ENCODE measurements at places on chromosomes 4 and X. TPM values are rescaled to one million over a fixed set of nuclear protein-coding genes. Genes with fewer than 3 reads are reported as not detected.

Gene MAGEA11
- total RNA-seq = not detected

Gene SLC10A6
- not detected for total RNA-seq

Gene FAM241A
- 0.20 TPM for total RNA-seq

Gene VCX2
- not detected for total RNA-seq

Gene RHOXF1
- total RNA-seq = 0.52 TPM

Gene NDUFB11
- 85.7 TPM for total RNA-seq

Gene RBM41
- total RNA-seq = 22.5 TPM

DNA sequence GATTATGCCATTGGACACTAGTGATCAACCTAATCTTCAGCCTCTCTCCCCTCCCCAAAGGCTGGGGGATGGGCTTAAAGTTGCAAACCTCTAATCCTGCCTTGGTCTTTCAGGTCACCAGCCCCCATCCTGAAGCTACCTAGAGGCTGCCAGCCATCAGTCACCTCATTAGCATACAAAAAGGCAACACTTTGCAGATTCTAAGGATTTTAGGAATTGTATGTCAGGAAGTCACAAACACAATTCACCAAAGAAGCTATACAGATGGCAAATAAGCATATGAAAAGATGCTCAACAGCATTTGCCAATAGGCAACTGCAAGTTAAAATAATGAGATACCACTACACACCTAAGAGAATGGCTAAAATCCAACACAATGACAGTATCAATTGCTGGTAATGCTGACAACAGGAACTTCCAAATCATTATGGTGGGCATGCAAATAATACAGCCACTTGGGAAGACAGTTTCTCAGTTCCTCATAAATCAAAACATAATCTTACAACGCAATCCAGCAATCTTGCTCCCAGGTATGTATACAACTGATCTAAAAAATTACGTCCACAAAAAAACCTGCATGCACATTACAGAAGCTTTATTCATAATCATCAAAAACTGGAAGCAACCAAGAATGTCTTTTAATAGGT, 9.0 kb upstream of the PIM2 start:
- DNase-seq = no peak
- no peaks in the 10 kb centered on the region for H3K4me1 ChIP-seq
- peaks cover 24% of the 10 kb centered on the region for H3K36me3 ChIP-seq
- no peak overlapping the region for H3K4me3 ChIP-seq

DNA sequence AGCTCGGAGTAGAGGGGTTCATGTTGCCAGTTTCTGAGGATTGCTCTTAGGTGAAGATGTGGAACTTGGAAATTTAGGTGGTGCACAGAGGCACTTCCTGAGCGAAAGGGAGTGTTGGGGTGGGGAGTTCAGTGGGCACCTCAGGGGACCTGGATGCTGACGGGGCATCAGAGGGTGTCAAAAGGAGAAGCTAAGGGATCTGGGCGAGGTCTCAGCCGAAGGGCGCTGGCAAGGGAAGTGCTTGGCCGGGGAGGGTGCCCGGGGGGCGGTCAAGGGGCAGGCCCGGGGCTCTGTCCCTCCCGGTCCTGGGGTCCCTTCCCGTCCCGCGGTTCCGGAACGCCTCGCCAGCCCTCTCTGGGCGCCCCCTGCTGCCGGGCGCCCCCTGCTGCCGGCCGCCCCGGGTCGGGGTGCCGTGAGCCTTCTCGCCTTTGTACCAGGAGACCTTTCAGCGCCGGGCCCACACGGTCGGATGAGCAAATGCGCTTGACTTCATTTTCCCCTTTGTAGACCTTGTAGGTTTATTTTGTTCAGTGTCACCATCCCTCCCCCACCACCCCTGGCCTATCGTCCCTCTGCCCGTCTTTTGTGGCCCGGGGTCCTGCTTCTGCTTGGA, 3.0 kb upstream of the PHOX2B start:
- H3K27me3 ChIP-seq = peaks cover 98% of the 10 kb centered on the region
- H3K4me3 ChIP-seq = no peak overlapping the region
- DNase-seq = no peak

- H3K4me1 ChIP-seq = no peaks in the 10 kb centered on the region
- H3K4me3 ChIP-seq = no peak overlapping the region
- H3K27me3 ChIP-seq = peaks cover 15% of the 10 kb centered on the region
- no peaks in the 10 kb centered on the region for H3K36me3 ChIP-seq
These were observed 557.7 kb upstream of the TENM3 start for GRCh38 chr4:181685461-181685860.

DNA sequence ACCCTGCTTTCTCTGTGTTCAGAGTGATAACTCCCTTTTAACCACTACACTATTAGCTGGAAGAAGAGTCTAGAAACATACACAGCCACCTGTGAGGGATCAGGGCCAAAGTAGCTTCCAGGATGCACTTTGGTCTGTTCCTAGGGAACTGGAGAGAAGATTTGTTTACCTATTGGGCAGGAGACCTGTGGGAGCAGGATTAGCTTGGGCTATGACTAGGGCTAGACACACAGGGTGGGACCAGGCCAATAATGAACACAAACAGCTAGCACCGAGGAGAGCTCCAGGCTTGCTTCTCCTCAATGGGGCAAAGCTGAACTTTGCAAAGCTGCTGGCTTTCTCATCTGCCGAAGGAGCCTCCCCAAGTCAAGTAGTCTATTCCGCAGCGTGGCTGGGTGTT, 24.4 kb upstream of the MAP7D3 start:
- H3K4me1 ChIP-seq = no peaks in the 10 kb centered on the region
- peaks cover 2% of the 10 kb centered on the region for H3K27me3 ChIP-seq

DNA sequence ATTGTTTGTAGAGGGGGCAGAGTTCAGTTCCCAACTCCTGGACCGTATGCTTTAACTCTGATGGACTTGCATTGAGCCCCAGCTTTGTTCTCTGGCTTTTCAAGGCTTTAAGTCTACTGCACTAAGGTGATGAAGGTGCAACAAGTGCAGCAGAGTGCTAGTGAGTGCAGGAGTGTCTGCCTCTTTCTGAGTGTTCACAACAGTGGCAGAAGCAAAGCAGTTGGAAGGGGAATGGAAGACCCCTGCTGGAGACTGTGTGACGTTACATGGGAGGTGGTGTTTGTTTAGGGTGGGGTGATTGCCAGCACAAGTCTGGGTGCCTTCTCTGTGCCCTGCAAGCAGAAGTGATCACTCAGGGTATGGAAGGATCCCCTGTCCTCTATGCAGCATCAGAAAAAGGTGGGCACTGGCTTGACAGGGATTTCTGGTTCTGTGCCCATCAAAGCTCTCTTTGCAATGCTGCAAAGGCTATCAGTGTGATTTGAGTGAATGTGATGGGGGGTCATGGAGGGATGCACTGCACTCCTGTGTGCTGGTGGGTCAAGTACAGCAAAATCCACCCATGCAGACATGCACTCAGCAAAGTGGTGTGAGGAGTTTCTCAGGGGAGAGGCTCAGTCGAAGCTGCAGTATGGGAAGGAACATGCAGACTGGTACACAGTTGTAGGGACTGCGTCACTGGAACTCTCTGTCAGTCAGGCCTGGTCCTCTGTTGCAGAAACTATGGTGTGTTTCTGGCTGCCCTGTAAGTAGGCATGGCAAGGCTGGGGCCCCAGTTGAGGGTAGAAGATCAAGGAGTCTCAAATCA, 70.9 kb upstream of the UGT2B7 start:
- no peaks in the 10 kb centered on the region for H3K36me3 ChIP-seq
- H3K4me3 ChIP-seq = no peak overlapping the region
- DNase-seq = no peak

GRCh38 chrX:112695494-112695893, 15.8 kb upstream of the LHFPL1 start:
- H3K27me3 ChIP-seq = no peaks in the 10 kb centered on the region
- no peaks in the 10 kb centered on the region for H3K4me1 ChIP-seq
- no peak overlapping the region for H3K27ac ChIP-seq
- no peak overlapping the region for H3K4me3 ChIP-seq

DNA sequence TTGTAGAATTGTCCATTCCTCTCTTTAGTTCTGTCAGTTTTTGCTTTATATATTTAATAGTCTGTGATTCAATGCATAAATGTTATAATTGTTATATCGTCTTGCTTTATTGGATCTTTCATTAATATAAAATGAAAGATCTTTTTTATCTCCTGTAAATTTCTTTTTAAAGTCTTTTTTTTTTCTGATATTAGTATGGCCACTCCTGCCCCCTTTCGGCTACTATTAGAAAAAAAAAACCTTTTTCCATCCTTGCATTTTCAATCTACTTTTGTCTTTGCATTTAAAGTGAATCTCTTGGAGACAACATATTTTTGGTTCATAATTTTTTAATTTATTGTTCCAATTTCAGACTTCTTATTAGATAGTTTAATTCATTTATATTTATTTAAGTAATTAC, 677.4 kb upstream of the NDST4 start:
- no peaks in the 10 kb centered on the region for H3K4me1 ChIP-seq
- H3K27me3 ChIP-seq = no peaks in the 10 kb centered on the region
- no peaks in the 10 kb centered on the region for H3K36me3 ChIP-seq
- no peak overlapping the region for H3K27ac ChIP-seq

GRCh38 chr4:83114576-83114975, at the start of gene PLAC8:
PLAC8 (minus strand) TSS chr4:83114729; CDS start chr4:83107921, 6,808 bp downstream.
- peaks cover 8% of the 10 kb centered on the region for H3K4me1 ChIP-seq
- H3K4me3 ChIP-seq = no peak within 1 kb of the TSS
- no peaks in the 10 kb centered on the region for H3K36me3 ChIP-seq
- no peak for DNase-seq
- no peaks in the 10 kb centered on the region for H3K27me3 ChIP-seq

DNA sequence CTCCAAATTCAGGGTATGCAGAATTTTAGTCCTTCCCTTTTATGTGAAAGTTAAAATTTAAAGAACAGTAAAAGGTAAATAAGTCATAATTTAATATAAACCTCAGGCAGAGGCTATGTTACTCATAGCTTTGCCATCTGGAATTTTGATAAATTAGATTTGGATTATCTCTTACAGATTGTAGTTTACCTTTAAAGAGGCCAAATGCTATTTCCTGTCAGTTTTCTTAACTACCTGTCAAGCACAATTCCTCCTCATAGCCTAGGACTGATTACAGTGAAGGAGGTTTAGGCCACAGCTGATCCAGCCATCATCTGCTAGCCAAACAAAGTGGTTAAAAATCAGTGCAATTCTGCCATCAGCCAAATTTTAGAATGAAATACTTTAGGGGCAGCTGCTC, 128.1 kb downstream of the MFAP3L start:
- no peaks in the 10 kb centered on the region for H3K36me3 ChIP-seq
- no peaks in the 10 kb centered on the region for H3K4me1 ChIP-seq
- no peak overlapping the region for H3K4me3 ChIP-seq
- DNase-seq = no peak
- no peak overlapping the region for H3K27ac ChIP-seq
- H3K27me3 ChIP-seq = no peaks in the 10 kb centered on the region

- no peak for DNase-seq
- no peak overlapping the region for H3K27ac ChIP-seq
- no peaks in the 10 kb centered on the region for H3K36me3 ChIP-seq
- H3K27me3 ChIP-seq = peaks cover 21% of the 10 kb centered on the region
- peaks cover 10% of the 10 kb centered on the region for H3K4me1 ChIP-seq
These were observed 66.9 kb downstream of the PSAPL1 start for GRCh38 chr4:7367864-7368277.

DNA sequence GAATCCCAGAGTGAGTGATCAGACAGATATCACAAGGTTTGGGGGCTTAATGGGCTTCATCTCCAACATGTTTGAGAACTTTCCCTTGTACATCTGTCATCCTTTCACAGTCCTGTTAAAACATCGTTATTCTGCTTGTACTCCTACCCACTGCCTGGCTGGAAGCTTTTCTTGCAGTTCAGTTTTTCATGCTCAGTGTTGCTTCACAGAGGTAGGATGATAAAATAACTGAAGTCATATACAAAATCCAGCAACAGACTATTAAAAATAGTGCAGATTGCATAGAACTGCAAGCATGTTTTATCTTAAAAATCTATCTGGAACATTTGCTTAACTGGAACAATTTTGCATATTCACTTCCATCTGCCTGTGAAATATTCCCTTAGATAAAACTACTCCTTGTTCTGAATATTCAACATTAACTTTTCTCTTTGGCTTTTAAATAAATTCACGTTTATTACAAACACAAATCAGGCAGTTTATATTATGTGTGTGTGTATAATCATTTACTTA, 579.6 kb upstream of the IGFBP7 start:
- H3K4me3 ChIP-seq = no peak overlapping the region
- DNase-seq = no peak
- no peaks in the 10 kb centered on the region for H3K27me3 ChIP-seq
- no peak overlapping the region for H3K27ac ChIP-seq
- H3K36me3 ChIP-seq = peaks cover 4% of the 10 kb centered on the region
- peaks cover 9% of the 10 kb centered on the region for H3K4me1 ChIP-seq

DNA sequence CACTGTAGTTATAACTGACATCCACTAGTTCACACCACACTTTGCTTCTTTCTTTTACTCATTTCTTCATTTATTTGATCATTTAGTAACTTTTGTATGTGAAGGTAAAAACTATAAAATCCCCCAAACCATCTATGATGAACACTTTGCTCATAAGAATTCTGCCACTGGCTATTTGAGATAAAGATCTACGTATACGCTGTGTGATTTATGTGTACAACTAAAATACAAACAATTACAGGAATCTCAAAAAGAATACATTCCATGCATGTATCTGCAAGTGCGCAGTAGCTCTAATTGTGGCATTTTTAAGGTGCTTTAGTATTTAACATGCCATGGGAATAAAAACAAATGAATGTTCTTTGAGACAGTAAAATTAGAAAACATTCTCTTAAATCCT, 156.9 kb upstream of the NAP1L5 start:
- no peaks in the 10 kb centered on the region for H3K27me3 ChIP-seq
- H3K4me1 ChIP-seq = peaks cover 22% of the 10 kb centered on the region
- no peak for DNase-seq
- no peak overlapping the region for H3K4me3 ChIP-seq
- H3K36me3 ChIP-seq = peaks cover 6% of the 10 kb centered on the region
- H3K27ac ChIP-seq = peak overlapping the region; percentile 83

GRCh38 chr4:57211131-57211530, 100.9 kb upstream of the IGFBP7 start:
- peaks cover 9% of the 10 kb centered on the region for H3K4me1 ChIP-seq
- DNase-seq = no peak
- H3K36me3 ChIP-seq = no peaks in the 10 kb centered on the region
- no peaks in the 10 kb centered on the region for H3K27me3 ChIP-seq
- no peak overlapping the region for H3K27ac ChIP-seq
- no peak overlapping the region for H3K4me3 ChIP-seq

- H3K27me3 ChIP-seq = no peaks in the 10 kb centered on the region
- H3K27ac ChIP-seq = no peak overlapping the region
- H3K4me3 ChIP-seq = no peak overlapping the region
These were observed 128.8 kb downstream of the RAB28 start for GRCh38 chr4:13355111-13355880.

GRCh38 chrX:76279007-76279406, 106.1 kb downstream of the PBDC1 start:
- H3K4me3 ChIP-seq = no peak overlapping the region
- H3K4me1 ChIP-seq = no peaks in the 10 kb centered on the region
- no peaks in the 10 kb centered on the region for H3K36me3 ChIP-seq
- H3K27ac ChIP-seq = no peak overlapping the region
- peak; percentile 42 for DNase-seq
- H3K27me3 ChIP-seq = no peaks in the 10 kb centered on the region

GRCh38 chr4:141331534-141332358, 111.1 kb downstream of the ZNF330 start:
- no peak for DNase-seq
- peaks cover 13% of the 10 kb centered on the region for H3K4me1 ChIP-seq
- H3K27ac ChIP-seq = no peak overlapping the region
- no peak overlapping the region for H3K4me3 ChIP-seq
- no peaks in the 10 kb centered on the region for H3K27me3 ChIP-seq

All from mesothelial cell of epicardium (in vitro differentiated cells).